ENCODE measurements at places on chromosomes 2 and 18. TPM values are rescaled to one million over a fixed set of nuclear protein-coding genes. Genes with fewer than 3 reads are reported as not detected.

DNA sequence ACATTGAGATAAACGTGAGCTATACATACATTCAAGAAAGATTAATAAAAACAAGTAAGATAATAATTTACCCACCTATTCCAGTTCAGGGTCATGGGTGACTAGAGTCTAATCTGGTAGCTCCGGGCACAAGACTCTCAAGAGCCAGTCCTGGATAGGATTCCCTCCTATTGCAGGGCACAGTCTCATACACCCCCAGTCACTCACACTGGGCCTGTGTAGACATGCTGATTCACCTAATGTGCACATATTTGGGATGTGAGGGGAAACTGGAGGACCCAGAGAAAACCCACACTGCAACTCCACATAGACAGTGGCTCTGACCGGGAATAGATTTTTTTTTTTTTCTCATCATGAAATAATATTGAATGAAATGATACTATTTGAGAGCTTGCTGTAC, 81.5 kb upstream of the THUMPD2 start:
- DNase-seq, result no peak

DNA sequence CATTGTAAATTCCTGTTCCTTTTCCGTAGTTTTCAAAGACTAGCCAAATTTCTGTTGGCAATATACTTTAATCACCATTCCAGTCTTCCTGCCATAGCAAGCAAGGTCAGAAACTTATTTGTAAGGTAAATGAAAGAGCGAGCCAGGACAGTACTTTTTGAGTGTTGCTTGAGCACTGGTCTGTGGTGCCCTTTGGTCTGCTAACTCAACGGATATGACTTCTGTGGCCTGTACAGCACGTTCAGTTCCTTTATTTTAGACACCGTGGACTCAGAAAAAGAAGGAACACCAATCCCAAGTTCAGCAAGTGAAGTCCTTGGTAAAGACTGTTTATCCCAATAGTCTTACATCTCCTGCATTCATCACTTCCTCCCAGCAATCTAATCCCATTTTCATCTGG, 166.3 kb downstream of the MYO1B start:
- DNase-seq, result no peak

The SH2D6 gene
- polyA plus RNA-seq, result 0.24 TPM

DNA sequence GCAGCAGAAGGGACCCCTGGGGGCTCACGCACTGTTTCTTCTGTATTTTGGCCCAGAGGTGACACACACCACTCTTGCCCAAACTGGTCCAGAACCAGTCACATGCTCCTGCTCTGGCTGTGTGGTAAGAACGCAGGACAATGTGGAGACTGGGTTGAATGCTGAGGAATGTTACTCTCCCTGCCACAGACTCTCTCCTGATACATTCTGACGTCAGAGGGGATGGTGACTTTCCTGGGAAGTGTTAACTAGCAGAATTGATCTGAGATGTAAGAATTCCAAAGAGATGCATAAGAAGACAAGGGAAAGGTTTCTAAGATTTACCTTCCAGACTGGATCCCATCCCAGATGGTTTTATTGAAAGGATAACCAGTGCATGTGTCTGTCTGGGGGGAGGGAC, 100.8 kb downstream of the ASB1 start:
- DNase-seq, result no peak

DNA sequence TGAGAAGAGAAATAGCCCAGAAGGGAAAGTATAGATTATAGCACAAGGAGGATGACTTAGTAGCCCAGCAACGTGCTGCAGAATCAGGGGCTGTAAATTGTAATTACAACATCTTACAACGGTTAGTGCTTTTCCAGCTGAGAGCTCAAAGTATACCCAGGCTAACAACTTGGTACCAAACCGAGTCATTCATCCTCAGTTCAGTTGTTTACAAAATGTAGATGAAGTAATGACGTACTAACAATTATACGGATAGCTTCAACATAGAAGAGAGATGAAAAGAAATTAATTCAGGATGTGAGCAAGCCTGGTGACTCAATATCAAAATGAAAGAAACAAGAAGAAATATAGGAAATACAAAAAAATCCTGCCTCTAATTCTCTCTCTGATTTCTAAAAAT, 99.2 kb downstream of the DYNAP start:
- no peak for DNase-seq

GRCh38 chr2:137321566-137321965, 556.2 kb downstream of the THSD7B start:
- DNase-seq, result no peak

The TOGARAM2 gene
- 1.00 TPM for polyA plus RNA-seq

GRCh38 chr2:76075126-76075525, 364.4 kb upstream of the GCFC2 start:
- no peak for DNase-seq

DNA sequence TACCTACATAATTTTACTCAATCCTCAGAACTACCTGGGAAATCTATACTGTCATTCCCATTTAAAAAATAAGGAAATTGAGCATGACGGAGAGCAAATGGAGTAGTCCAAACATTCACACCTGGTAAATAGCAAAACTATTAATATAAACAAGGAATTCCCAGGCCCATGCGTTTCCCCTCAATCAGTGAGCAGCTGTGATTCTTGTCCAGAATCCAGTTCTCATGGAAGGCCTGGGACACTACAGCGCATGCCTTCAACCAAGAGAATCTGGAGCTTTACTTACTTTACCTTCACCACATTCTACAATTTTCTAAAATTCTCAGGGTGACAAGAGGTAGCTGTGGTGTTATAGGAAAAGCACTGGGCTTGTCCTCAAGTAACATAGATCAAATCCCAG, 259.0 kb downstream of the LRATD1 start:
- DNase-seq, result no peak

DNA sequence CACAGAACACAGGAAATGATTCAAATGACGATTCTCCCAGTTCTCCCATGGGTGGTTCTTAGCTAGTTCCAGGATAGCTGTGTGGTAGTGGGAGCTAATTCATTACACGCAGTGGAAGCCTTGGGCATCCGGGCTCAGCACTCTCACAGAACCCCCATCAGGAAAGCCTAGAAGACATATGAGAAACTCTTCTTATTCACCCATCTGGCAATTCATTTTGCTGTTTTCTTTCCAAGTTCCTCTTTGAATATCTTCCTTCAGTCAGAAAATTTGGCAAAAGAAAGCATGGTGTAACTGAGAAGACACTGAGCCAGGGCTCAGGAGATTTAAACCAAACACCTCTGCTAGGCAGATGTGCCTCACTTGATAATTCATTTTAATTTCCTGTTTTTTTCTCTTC, 85.2 kb upstream of the FN1 start:
- no peak for DNase-seq

DNA sequence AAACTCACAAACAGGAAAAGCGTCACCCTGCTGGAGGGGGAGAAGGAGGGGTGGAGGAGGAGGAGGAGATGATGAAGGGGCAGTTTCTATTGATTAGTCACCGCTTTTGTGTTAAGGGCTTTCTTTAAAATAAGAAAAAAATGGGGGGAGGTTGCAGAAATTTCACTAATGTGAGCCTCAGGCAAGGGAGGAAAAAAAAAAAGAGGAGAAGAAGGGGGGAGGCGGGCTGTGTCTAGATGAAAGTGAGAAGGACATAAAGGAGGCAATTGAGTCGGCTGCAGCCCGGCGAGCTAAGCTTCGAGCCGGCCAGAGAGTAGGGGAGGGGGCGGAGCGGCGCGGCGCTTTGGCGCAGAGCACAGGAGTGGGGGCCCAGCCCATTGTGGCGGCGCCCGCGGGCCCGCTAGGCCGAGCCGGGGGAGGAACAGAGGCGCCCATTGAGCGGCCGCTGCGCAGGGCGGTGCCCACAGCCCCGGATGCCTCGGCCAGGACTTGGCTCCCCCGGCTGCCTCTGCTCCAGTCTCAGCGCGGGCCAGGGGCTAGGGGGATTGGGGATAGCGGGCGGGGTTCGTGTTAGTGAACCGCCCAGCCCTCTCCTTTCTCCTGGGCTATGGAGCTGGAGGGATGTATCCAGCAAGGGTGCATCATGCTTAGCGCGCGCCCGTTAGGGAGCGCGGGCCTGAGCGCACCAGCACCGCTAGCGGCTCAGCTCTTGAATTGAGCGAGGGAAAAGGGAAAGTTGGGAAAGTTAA, 7.9 kb downstream of the PAX3 start:
- DNase-seq, result no peak
